ENCODE measurements at places on chromosomes 1 and 21. TPM values are rescaled to one million over a fixed set of nuclear protein-coding genes. Genes with fewer than 3 reads are reported as not detected.

INTS11 gene
- 110 TPM for total RNA-seq

- DNase-seq, result no peak
- H3K27ac ChIP-seq, result no peak overlapping the region
- no peaks in the 10 kb centered on the region for H3K27me3 ChIP-seq
- H3K4me3 ChIP-seq, result no peak overlapping the region
- no peaks in the 10 kb centered on the region for H3K4me1 ChIP-seq
- no peaks in the 10 kb centered on the region for H3K36me3 ChIP-seq
Measured at GRCh38 chr1:91610789-91611188, 110.1 kb downstream of the CDC7 start.

GRCh38 chr1:185566995-185567394 lies 167.2 kb upstream of the HMCN1 start:
- peak; percentile 68 for DNase-seq
- peaks cover 2% of the 10 kb centered on the region for H3K36me3 ChIP-seq
- H3K27me3 ChIP-seq, result no peaks in the 10 kb centered on the region

SPRR2A gene
- total RNA-seq, result not detected

- peaks cover 13% of the 10 kb centered on the region for H3K27me3 ChIP-seq
- no peaks in the 10 kb centered on the region for H3K36me3 ChIP-seq
- H3K27ac ChIP-seq, result no peak overlapping the region
- H3K4me3 ChIP-seq, result no peak overlapping the region
- DNase-seq, result peak; percentile 12
Measured at GRCh38 chr1:175839779-175840669, 96.6 kb upstream of the TNR start.

Measured in activated CD8-positive, alpha-beta T cell treated with anti-CD3 and anti-CD28 coated beads for 36 hours (primary cell).